ENCODE measurements at places on chromosomes 1 and 21. TPM values are rescaled to one million over a fixed set of nuclear protein-coding genes. Genes with fewer than 3 reads are reported as not detected.

DNA sequence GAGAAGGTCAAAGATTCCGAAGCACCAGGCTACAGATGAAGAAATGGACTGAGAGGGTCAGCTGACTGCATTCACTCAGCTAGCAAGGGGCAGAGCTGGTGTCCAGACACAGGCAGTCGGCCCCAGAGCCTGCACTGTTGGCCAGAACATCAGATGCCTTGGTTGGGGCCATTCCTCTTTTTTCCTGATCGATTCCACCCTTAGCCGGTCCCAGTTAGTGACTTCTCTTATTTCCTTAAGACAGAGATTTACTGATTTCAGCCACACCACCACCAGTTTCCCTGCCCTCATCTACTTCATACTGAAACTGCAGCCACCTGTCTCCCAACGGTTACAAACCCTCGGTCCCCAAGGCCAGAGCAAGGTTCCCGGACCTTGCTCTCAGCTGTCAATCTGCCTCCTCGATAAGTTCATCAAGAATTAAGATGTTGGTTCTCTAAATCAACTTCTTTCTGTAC, 11.5 kb downstream of the CD58 start:
- H3K36me3 ChIP-seq, result peaks cover 34% of the 10 kb centered on the region
- H3K4me3 ChIP-seq, result no peak overlapping the region
- no peak for DNase-seq
- H3K27me3 ChIP-seq, result no peaks in the 10 kb centered on the region
- H3K4me1 ChIP-seq, result peaks cover 69% of the 10 kb centered on the region

Gene TBX19
- 2.7 TPM for total RNA-seq

DNA sequence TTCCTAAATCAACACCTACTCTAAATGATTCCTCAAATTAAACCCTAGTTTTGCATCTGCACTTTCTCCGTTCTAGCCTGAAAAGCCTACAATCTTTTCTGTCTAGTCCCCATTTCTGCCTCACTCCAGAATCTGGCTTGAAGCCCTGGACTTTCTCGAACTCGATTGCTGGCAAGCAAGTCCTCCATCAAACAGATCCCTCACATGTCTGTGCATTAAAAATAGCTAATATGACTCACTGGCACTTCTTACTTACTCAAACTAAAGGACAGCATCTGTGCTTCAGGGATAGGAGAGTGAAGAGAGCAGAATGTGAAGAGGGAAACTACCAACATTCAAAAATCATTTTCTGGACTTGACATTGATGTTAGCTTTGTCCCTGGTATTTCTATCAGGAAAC, 51.8 kb upstream of the CXADR start:
- no peaks in the 10 kb centered on the region for H3K4me1 ChIP-seq
- H3K27me3 ChIP-seq, result peaks cover 2% of the 10 kb centered on the region
- no peak for DNase-seq
- no peak overlapping the region for H3K4me3 ChIP-seq
- H3K36me3 ChIP-seq, result no peaks in the 10 kb centered on the region

GRCh38 chr1:11100149-11100493, 452 bp upstream of the EXOSC10 start:
- H3K27ac ChIP-seq, result peak overlapping the region; percentile 97
- no peaks in the 10 kb centered on the region for H3K27me3 ChIP-seq
- no peak for DNase-seq

DNA sequence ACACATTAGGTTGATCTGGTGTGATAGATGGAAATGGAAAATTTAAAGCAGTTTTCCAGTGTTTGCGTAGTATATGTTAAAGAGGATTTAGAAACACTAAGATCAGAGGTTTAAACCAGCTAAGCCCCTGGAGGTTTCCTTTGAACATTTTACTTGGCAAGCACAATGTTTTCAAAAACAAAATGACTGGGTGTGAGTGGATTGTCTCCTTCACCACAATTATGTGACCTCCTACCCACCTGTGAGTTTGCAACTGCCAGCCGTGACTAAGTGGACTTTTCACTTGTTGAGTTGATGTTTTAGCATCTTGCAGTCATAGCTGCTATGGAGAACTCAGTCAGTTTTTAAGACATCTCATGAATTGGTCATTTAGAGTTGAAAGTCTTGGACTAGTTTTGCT, 4.7 kb downstream of the CCDC190 start:
- H3K27ac ChIP-seq, result no peak overlapping the region
- H3K4me1 ChIP-seq, result peaks cover 2% of the 10 kb centered on the region
- H3K4me3 ChIP-seq, result no peak overlapping the region
- no peaks in the 10 kb centered on the region for H3K36me3 ChIP-seq
- no peak for DNase-seq

Measured in activated CD4-positive, alpha-beta T cell treated with anti-CD3 and anti-CD28 coated beads, Interleukin-2, amount 10 ng/mL, durations not matched to agents 7 days and 5 days (primary cell).